ENCODE measurements at places on chromosomes 6 and 20.

GRCh38 chr6:27650620-27651370 lies 177.9 kb upstream of the ZNF184 start:
- no peak for DNase-seq

GRCh38 chr6:154981079-154981870 lies 13.8 kb upstream of the TIAM2 start:
- no peak for DNase-seq

- no peak for DNase-seq
Observed at GRCh38 chr6:74925683-74926082, 280.2 kb downstream of the COL12A1 start.

DNA sequence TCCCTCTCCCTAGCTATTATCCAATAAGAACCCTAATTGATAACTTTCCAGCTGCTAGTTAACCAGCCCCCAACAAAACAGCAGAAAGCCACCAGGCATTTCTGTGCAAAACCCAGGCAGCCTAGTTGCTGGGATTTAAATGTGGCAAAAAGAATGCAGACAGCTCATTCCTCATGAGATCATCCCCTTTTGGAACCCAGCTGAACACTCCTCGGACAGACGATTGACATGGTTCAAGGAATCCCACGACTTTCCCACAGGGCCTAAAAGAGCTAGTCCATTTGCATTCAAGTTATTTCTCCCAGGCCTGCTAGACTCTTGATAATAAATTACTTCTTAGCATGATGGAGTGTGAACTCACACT lies 24.0 kb downstream of the JAG1 start:
- DNase-seq = no peak

DNA sequence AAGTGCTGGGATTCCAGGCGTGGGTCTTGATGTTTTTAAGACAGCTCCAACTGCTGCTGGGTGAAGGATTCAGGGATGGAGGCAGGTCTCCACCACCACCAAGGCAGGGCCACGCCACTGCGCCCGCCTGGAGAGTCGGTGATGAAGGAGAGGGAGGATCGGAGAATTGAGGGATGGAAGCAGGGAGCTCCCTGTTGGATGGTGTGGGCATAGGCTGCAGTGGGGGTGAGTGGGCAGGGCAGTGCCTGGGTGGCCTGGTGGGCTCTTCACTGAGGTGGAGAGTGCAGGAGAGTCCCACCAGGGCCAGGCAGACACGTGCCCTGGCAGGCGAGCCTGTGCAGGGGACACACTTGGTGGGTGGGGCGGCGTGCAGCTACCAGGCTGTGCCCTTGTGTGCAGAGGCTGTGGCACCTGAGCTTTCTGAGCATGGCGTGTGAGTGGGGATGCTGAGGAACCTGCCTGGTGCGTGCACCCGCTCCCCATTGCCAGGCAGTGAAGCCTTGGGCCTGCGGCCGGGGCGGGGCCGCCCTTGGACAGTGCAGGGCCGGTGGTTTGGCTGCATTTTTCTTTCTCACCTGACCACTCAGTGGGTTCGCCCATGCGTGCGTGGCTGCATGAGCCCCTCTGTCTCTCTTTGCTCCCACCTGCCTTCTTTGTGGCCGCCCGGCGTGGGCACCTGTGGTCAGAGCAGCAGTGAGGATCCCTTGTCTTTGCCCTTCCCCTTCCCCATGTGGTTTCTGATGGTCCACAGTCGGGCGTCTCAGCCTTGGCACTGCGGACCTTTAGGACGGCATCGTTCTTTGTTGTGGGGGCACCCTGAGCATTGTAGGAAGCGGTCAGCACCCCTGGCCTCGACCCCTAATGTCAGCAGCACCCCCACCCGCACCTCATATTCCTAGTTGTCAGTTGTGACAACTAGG lies 11.3 kb downstream of the RBM38 start:
- no peak for DNase-seq

DNA sequence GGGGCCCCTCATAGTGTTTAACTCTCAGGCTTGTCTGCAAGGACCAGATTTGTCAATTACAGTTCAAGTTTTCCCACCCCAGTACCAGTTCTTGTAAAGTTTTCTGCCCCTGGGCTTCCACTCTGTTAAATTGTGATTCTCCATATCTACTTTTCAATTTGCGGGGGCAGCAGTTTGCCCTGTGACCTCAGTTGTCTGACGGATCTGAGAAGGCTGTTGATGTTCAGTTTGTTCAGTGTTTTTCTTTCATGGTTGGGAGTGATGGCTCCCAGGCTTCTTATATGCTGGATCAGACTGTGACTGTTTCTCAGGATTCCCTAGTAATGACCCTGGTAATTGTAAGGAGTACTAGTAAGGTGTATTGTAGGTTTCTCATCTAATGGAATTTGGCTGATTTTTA lies 101.0 kb upstream of the GGTLC1 start:
- DNase-seq = no peak

DNA sequence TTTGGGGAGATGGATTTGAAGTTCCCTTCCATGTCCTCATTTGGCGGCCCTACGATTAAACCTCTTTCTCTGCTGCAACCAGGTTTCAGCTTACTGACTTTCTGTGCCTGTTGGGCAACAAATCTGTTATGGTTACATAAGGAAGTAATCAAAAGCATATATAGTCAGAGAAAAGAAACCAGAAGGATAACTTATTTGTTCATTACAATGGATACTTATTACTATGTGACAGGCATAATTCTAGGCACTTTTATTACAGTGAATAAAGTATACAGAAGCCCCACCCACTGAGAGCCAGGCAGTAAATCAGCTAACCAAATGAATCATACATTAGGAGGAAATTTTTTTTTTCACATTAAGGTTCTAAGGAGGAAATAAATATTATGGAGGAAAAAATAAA lies 9.6 kb upstream of the TRIM31 start:
- no peak for DNase-seq

DNA sequence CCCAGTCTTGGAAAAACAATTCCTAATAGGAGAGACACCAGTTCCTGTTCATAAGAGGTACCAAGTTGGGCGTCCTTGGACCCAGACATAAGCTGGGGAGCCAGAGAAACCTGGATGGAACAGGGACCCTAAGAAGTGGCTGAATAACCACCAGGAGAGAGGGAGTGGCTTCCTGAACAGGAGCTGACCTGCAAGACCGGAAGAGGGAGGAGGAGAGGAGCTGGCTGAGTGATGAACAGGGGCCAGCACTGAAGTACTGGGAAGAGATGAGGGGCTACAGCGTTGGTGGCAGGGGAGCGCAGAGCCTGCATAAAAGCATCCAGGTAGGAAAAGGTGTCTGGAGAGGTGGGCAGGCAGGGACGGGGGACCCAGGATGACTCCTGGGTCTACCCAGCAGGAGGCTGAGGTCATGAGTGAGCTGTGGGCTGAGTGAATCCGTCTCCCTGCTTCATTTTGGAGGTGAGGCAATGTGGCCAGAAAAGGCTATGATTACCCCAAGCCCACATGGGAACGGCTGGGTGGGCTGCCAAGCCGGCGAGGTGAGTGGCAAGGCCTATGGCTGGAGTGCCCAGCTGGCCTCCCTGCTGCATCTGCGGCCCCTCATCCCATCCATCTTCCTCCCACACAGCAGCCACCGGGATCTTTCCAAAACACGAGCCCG lies 34.4 kb upstream of the ZFAND3 start:
- no peak for DNase-seq

GRCh38 chr6:28488916-28489365 lies 26.7 kb downstream of the GPX6 start:
- DNase-seq = no peak

DNA sequence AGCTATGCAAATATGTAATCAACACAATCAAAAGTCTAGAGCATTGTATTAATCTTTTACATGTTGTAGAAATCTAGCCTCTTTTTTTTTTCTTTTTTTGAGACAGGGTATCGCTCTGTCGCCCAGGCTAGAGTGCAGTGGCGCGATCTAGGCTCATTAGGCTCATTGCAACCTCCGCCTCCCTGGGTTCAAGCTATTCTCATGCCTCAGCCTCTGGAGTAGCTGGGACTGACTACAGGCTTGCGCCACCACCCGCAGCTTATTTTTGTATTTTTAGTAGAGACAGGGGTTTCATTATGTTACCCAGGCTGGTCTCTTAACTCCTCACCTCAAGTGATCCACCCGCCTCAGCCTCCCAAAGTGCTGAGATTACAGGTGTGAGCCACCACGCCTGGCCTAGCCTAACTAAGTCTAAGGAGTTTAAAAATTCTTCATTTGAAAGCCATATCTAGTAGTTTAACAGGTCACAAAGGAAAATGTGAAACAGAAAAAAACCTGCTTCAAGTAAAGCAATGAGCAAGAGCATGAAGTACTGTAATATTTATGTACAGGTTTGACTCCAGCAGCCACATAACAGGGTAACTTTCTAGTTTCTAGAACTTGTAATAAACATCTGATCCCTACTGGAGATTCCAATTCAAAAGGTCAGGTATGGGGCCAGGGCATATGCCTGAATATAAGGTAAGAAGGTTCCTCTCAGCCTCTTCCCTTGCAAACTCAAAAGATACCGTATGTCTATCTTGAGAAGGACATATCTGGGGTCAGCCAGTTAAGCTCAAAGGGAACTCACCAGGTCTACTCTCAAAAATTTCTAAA lies 4.4 kb downstream of the CPNE1 start:
- no peak for DNase-seq

GRCh38 chr6:8462169-8462568 lies 26.8 kb upstream of the SLC35B3 start:
- DNase-seq = no peak

DNA sequence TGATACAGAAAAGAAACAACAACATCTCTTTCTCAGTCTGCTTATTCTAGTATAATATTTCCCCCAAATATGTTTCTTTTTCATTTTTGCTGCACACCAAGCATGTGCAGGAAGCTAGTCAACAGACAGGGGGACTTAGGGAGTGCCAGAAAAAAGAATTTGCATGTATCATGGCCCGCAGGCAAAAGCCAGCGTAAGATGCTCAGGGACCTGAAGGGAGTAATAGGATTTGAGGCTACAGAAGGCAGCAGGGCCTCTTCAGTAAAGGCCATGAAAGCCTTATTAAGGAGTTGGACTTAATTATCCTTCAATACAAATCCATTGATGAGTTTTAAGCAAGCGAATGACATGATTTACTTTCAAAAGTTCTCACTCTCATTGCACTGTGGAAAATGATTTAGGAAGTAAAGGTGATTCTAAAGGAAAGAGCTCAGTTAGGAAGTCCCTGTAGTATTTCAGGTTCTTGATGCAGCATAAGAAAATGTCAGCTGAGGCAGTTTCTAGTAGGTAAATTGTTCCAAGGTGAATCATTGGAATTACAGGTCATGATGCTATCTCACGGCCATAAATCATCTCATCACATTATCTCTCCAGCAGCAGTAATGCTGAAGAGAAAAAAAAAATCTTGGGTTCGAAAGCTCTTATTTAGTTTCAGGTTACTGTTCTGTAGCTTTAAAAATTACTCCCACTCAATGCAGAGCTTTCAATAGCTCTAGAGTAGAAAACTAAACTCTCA lies 94.8 kb downstream of the PTCHD4 start:
- DNase-seq = no peak

DNA sequence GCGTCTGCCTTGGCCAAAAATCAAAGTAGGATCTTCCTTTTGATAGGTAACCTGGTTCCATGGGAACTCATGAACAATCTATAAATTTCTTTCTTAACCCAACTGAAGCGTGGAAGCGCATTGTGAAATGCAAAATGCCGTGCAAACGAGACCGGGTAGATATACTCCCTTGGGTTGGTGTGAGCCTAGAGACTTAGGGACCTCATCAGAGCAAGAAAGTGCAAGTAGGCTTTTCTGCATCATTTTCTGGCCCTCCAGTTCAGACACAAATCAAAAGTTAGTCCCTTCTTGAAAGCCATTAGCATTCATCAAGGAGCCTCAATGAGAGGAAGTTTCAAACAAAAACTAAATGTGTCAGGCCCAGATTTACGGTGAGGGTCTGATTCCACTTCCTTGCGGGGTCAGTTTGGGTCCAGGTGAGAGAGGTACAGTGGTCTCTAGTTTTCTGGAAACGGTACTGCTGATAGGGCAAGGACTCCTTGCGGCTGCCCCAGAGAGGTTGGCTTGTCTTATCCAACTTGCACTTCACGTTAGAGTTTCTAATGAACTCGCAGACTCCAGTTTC lies 5.3 kb upstream of the ZNF184 start:
- DNase-seq = no peak

- DNase-seq = no peak
Observed at GRCh38 chr20:20304942-20305341, 63.0 kb upstream of the INSM1 start.

DNA sequence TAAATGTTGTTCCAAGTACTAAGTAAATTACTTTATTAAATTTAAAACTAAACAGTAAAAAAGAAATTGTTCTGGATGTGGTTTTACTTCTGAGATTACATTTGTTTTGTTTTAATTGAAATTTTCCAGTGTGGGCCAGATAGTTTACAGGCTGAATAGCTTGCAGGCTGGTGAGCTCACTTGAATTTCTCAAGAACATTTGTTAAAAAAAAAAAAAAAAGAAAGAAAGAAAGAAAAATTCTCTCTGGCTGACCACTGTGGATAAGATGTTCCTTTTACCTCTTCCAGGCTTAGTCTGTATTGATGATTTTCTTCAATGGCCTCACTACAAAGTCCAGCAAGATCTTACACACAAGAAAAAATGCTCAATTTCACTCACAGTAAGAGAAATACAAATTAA lies 85.4 kb downstream of the PLCG1 start:
- DNase-seq = no peak

All from NCI-H2029 treated with DMSO at 0.1 percent for 48 hours (cell line).